ENCODE measurements at places on chromosomes 16 and 17.
A peak's percentile ranks its signal among the peaks of the same experiment; 100 is the strongest.

GRCh38 chr16:80540516-80541305, at the start of gene DYNLRB2:
DYNLRB2 (plus strand) TSS chr16:80540993; CDS start chr16:80541077, 84 bp downstream.
- peak; percentile 81 for DNase-seq

DNA sequence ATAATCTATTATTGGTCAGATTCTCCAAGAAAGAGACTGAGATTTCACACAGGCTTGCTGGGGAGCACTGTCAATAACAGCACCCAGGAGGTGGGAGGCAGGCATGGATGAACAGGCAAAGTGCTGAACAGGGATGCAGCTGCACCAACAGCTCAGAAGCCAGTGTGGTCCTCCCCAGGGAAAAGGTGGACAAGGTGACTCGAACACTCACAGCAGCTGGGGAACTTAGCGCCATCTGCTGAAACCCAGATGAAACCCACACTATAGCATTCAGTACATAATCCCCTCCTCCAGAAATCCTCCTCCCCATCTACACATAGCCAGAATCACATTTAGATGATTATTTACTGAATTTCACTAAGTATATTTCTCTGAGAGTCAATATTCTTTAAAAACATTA, 255.2 kb upstream of the WSB1 start:
- DNase-seq = no peak

- DNase-seq = no peak
Observed at GRCh38 chr16:799948-800833, at the start of gene GNG13. GNG13 (minus strand) TSS chr16:800734; CDS start chr16:799077, 1,657 bp downstream.

GRCh38 chr16:16774389-16774788, 395.4 kb downstream of the NPIPA7 start:
- no peak for DNase-seq

- DNase-seq = no peak
Observed at GRCh38 chr17:9648521-9649110, 3.3 kb downstream of the USP43 start.

GRCh38 chr17:54259476-54259875, 436.7 kb downstream of the KIF2B start:
- DNase-seq = no peak

GRCh38 chr16:87790292-87791100, 24.7 kb upstream of the KLHDC4 start:
- peak; percentile 68 for DNase-seq

DNA sequence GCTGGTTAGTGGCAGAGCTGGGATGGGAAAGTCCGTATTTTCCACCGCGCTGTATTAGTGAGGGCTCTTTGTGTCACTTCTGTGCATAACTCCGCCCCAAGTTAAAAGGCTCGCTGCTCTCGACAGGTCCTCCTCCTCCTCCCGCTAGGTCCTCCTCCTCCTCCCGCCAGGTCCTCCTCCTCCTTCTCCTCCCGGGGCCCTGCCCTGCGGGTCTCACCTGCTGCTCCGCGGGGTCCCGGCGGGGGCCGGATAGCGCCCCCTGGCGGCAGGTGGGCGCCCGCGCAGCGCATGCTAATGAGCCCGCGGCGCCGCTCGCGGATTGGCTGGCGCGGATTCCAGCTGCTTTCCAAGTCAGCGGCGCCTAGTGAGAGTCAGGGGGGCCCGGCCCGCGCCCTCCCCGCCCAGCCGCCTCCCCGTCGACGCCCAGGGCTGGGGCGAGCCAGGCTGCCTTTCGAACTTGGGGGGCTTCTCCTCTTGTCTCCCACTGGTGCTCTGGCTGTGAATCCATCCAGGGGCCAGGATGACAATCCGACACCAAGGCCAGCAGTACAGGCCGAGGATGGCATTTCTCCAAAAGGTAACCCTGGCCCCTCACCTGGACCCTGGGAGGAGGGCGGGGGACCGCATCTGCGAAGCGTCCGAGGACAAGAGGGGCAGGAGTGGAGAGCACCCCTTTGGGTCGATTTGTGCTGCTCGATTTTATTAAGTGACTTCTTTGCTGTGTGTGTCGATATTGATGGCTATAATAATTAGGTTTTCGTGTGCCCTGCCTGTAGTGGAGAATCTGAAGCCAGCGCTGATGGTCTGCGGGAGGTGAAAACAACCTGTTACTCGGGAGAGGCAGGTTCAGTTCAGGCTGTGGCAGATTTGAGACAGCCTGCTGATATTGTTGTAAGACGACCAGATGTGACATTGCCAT, at the start of gene RGS9:
TSS of gene RGS9 (plus strand) at position 350 of the 919 bp plus-strand sequence. CDS start at position 521, 171 bp downstream.
- DNase-seq = peak; percentile 45

- no peak for DNase-seq
Observed at GRCh38 chr17:5583426-5584382, 605 bp downstream of the NLRP1 start.

GRCh38 chr17:9401434-9401833, 174.2 kb downstream of the STX8 start:
- DNase-seq = no peak

DNA sequence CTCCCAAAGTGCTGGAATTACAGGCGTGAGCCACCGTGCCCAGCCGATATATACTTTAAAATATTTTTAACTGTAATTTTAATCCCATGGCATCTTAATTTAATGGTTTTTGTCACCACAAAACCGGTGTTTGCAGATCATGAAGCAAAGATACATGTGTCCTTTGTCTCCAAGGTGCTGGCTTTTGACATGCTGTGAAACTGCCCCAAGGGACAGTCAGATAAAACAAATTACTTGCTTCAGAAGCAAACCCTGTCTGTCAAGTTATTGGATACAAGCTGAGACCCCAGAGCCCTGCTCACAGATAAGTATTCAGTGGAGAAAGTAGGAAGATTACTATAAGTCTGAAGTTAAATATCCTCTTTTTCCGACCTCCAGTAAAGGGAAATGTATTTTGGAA, 39.8 kb downstream of the ARL4D start:
- DNase-seq = no peak

DNA sequence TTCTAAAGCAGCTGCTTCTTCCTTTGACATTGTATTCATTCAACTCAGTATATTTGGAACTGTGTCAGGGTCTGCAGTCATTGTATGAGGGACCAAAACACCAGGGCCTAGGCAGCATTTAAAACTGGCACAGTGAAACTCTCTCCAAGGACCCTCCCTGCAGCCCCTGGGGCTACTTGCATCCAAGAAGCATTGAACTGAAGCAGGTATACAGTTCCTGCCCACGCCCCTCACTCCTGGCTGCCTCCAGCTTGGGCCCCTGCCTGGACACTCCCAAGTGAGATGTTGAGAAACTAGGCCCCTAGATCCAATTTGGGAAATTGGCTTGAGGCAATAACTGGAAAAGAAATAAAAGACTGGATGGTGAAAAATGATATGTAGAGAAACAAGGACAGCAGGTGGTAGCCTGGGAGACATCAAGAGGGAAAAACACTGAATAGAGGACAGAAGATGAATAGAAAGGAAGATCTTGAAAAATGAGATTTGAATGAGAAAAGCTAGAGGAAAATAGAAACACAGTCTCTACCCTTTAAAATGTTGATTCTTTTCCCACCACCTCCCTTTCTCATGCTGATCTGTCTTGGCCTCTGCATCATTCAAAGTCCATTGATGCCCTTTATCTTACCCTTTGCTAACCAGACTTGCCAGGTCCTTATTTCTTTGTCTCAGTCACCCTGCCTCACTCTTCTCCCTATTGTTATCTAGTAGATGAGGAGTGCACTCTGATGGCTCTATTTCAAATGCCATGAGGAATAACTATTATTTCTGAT, 368.8 kb upstream of the CDH8 start:
- no peak for DNase-seq

DNA sequence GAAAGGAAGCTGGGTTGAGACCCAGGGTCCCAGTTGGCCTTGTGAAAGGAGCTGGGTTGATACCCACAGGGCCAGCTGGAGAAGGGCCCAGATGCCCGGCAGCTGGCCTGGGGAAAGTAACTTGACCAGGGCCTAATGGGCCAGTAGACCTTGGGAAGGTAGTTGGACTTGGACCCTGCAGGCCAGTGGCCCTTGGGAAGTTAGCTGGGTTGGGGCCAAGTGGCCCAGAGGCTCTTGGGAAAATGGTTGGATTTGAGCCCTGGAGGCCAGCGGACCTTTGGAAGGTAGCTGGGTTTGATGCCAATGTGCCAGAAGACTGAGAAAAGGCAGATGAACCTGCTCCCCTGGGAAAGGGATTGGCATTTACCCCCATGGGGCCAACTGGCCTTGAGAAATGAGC, 13.4 kb downstream of the CHTF8 start:
- no peak for DNase-seq

DNA sequence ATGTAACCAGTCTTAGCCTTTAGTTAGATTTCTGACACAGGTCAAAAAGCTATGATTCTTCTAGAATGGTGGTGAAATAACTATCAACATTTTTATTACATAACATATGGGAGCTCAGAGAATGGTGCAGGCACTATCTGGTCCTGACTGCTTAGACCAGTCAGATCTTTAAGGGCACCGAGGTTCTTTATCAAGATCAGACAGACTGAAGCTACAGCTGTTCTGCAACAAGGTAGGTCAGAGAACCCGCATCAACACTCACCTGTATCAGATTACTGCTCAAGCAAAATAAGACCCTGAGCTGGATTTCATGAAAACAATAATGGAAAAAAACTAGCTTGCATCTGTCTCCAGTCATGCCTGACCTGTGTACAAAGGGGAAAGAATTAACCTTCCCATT, 160.4 kb downstream of the KCNJ2 start:
- DNase-seq = no peak

GRCh38 chr17:8776881-8777280, 18.5 kb upstream of the SPDYE4 start:
- DNase-seq = no peak

- no peak for DNase-seq
Observed at GRCh38 chr17:27326585-27326984, 32.7 kb downstream of the WSB1 start.

- DNase-seq = no peak
Observed at GRCh38 chr17:30519166-30519565, 42.0 kb downstream of the GOSR1 start.

DNA sequence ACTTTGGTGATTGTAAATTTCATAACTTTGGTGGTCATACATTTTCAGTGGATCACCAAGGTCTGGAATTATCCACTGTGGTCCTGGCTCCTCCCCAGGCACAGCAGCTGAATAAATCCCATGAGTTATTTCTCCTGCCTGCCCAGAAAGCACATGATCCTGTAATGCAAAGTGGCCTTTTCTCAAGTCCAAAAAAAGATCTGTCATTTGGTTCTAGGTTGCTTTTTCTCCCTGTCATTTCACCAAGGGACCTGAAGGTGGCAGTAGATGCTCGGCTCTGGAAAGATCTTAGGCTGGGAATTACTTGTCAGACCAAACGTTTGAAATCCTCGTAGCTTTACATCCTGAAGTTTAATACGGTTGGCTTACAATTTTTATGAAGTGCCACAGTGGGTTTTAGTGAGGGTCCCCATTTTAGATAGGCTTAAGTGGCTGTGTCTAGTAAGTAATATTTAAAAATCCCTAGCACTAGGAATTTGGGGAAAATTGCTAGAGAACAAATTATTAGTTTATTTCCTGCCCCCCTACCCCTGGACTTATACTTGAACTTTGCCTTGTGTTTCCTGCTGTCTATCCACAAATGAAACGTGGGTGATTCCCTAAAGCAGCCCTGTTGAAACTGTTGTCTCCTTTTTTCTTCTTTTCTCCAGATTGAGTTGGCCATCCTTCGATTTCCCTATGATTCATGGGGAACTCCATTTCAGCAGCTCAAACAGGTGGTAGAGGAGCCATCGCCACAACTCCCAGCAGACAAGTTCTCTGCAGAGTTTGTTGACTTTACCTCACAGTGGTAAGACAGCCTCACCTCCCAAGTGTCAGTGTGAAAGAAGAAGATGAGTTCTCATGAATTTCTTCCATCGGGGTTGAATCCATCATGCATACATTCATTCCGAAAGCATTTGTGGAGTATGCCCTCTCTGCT, 111.7 kb downstream of the MAP2K6 start:
- DNase-seq = peak; percentile 81

- no peak for DNase-seq
Observed at GRCh38 chr16:71658771-71659170, 32.8 kb downstream of the MARVELD3 start.

- peak; percentile 51 for DNase-seq
Observed at GRCh38 chr17:27345141-27345904, 51.4 kb downstream of the WSB1 start.

GRCh38 chr17:55090079-55090492, 121.5 kb downstream of the STXBP4 start:
- no peak for DNase-seq

- no peak for DNase-seq
Observed at GRCh38 chr17:76702076-76702475, 8.7 kb downstream of the MXRA7 start.

DNA sequence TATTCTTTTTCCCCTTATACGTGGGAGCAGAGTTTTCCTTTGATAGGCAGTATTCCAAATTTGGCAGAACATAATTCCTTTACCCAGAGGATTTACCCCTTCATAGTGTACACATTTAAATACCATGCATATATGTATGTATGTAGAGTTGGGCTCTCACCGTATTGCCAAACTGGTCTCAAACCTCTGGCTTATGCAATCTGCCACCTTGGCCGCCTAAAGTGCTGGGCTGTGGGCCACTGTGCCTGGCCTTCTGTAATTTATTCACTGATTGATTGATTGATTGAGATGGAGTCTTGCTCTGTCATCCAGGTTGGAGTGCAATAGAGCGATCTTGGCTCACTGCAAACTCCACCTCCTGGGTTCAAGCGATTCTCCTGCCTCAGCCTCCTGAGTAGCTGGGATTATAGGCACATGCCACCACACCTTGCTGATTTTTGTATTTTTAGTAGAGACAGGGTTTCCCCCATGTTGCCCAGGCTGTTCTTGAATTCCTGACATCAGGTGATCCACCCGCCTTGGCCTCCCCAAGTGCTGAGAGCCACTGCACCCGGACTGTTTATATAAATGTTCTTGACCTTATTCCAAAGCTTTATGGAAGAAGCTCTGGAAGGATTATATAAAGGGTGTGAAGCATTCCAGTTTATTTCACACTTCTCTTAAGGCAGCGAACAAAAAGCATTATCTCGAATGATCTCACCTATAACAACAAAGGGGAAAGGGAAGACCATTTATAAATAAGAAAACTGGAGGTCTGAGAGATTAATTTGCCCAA, 14.9 kb downstream of the GLG1 start:
- DNase-seq = no peak

- DNase-seq = peak; percentile 98
Observed at GRCh38 chr16:15672514-15673167, 22.6 kb downstream of the NDE1 start.

- DNase-seq = no peak
Observed at GRCh38 chr17:74186498-74186897, 17.0 kb upstream of the RPL38 start.

DNA sequence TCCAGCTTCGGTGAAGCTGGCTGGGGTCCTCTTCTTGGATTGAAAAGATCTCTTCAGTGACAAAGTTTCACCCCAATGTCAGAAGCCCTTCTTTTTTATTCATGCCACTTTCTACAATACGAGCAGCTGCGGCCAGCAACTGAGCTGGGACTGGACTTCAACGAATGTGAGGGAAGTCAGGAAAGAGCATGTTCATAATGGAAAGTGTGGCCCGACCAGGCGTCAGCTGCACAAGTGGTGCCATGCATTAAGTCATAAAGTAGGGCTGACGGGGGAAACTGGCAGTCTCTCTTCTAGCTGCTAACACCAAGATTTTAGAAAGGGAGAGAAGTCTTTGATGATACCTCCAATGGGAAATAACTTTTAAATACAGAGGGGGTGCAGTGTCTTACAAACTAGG, 192.6 kb downstream of the PARN start:
- DNase-seq = no peak

GRCh38 chr17:59627770-59628171, 8.1 kb downstream of the CLTC start:
- no peak for DNase-seq

GRCh38 chr17:50785946-50786570, 18.7 kb upstream of the ANKRD40CL start:
- no peak for DNase-seq

Measured in foreskin melanocyte (primary cell).